ENCODE measurements at places on chromosomes 11 and 22.

DNA sequence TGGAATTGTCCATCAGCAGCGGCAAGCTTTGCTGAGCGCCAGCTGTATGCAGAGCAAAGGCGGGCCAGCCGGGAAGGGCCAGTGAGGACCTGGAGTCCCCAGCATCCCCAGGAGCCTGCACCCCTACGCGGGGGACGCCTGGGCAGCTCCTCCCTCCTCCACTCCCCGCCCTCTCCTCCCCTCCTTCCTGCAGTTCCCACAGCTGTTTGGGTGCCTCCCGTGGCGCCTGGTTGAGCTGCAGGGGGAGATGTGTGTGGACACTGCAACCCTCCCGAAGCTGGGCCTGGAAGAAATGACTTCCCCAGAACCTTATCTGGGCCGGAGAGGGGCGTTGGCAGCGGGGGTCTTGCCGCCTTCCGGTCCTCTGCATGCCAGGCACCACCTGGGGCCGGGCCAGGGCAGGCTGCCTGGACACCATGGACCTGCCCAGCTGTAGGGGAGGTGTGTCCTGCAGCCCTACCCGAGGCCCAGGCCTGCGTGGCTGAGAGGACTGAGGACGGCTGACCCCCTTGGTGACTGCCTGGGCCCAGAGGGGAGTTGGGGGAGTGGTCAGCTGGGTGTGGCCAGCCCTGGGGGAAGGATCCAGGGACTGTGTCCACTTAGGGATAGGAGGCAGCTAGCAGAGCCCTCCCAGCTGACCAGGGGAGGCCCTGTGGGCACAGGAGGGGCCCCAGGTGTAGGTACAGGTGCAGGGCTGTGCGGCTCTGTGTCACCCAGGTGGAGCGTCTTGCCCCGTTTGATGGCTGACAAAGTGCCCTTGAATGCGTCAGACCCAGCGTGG, 16.8 kb upstream of the MUC6 start:
- no peaks in the 10 kb centered on the region for H3K36me3 ChIP-seq
- H3K4me3 ChIP-seq = no peak overlapping the region
- DNase-seq = no peak
- no peak overlapping the region for H3K27ac ChIP-seq
- H3K4me1 ChIP-seq = peaks cover 12% of the 10 kb centered on the region
- no peaks in the 10 kb centered on the region for H3K27me3 ChIP-seq

DNA sequence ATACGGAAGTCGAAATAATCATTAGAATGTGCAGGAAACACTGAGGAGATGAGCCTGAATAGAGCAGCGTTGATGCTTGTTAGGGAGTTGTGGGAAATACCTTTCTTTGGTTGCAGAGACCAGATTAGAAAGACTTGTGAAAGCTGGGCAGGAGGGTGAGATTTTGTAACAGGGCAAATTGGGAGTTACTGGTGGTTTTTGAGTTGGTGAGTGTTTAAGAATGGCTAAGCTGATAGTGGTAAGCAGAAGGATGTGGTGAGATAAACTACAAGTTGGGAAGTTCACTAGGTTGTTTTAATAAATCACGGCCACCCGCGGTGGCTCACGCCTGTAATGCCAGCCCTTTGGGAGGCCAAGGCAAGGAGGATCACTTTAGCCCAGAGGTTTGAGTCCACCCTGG, 34.4 kb downstream of the MCAM start:
- H3K36me3 ChIP-seq = peaks cover 25% of the 10 kb centered on the region
- DNase-seq = no peak
- no peak overlapping the region for H3K27ac ChIP-seq

GRCh38 chr11:95680169-95680929, 109.2 kb downstream of the FAM76B start:
- no peaks in the 10 kb centered on the region for H3K36me3 ChIP-seq
- H3K4me1 ChIP-seq = no peaks in the 10 kb centered on the region
- H3K27me3 ChIP-seq = no peaks in the 10 kb centered on the region
- H3K27ac ChIP-seq = no peak overlapping the region

DNA sequence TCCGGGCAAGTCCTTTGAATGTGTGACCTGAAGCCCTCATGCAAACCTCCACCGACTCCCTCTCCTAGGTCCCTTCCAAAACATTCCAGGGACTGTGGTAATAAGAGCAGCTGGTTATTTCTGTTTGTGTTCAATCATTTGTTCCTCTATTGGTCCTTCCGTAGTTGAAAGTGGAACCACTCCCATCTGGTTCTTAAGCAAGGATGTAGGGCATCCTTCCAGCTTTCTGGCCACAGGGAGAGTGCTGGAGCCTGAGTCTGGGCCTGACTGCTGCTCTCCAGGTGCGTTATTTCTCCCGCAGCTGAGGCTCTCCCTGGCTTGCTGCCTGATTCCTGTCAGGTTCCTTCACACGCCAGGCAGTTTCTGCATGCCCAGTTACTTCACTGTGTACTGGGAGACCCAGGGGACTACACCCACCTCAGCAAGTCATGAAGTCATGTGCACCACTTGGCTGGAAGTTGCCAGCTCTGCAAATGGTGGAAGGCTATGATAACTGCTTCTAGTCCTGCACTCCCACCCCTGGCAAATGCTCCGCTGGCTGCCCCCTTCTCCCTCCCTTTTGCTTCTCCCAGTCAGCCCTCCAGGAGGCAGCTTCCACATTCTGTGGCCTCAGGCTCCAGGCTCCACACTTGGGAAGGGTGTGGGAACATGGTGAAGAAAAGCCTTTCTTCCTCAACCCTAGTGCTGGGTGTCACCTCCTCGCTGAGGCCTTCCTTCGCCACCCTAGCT, 4.0 kb upstream of the ALX4 start:
- DNase-seq = no peak
- peaks cover 4% of the 10 kb centered on the region for H3K4me1 ChIP-seq
- no peaks in the 10 kb centered on the region for H3K36me3 ChIP-seq
- no peak overlapping the region for H3K4me3 ChIP-seq

Data from Panc1 (cell line).